Stimulated activated CD8-positive, alpha-beta memory T cell treated with anti-CD3 and anti-CD28 coated beads, Interleukin-4, amount 100 ng/mL, for 4 hours (primary cell): ENCODE measurements at places on chromosomes 13 and 19.

- DNase-seq = no peak
Measured at GRCh38 chr13:114025405-114025713, 51.5 kb upstream of the C13orf46 start.

DNA sequence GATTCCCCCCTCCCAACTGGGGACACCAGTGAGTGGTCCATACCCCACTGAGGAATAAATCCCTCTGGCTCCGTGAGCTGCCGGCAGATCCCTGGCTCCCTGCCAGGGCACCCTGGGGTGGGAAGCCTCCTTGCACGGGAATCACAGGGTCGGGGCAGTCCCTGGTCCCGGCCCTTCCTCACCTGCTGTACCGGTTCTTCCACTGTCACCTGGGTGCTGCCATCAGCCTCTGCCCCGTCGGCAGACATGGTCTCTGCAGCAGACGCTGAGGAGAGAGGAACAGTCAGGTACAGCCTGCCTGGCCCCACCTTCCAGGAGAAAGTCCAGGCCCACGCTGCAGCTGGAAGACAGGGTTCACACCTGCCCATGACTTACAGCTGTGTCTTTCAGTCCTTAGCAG is 6.3 kb downstream of the PLIN3 start:
- no peak for DNase-seq

DNA sequence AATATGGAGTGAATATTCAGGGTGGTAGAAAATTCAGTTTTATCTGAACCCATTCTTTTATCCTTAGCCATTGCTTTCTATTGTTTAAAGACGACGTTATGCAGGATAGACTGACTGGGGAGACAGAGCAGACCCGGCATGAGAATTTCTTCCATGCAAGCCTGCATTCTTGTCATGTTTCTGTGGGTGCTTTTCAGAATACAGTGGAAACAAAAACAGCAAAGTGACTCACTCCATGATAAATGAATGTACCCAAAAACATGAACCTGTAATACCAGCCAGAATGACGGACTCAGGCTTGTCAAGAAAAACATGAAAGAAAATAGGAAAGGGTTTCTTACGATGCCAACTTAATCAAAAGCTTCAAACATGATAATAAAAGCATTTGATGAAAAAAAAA is 924.0 kb downstream of the EFNB2 start:
- DNase-seq = no peak

DNA sequence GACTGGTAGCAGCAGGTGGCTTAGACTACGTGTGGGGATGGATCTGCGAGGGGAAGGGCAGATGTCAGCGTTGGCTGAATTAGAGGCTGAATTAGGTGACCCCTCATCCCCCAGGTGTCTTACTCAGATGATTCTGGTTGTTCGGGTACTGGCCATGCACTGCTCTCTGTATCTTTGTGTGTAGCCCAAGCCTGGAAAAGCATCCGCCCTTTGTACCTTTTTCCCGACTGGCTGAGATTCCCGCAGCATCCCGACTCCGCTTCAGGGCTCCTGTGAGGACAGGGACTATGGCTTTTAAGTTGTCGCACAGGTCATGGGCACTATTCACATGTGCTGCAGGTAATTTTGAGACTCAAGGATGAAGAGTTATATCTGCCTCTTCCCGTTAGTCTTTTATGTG is 7.2 kb downstream of the TFDP1 start:
- DNase-seq = no peak

DNA sequence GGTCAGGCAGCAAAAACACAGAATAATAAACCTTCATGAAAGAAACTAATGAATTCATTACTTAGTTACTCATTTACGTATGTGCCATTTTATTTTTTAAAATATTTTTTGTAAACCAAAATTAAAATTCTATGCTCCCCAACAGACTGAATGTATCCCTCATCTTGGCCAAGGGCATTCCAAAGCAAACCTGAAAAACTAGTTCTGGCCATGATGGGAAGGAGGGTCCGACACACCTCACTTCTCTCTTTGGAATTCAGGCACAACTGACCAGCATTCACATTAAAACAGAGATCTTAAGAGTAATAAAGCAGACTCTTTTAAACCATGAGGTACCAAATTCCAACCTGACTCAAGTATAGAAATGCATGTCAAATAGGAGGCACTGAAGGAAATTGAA is 1576.9 kb upstream of the SPRY2 start:
- no peak for DNase-seq

DNA sequence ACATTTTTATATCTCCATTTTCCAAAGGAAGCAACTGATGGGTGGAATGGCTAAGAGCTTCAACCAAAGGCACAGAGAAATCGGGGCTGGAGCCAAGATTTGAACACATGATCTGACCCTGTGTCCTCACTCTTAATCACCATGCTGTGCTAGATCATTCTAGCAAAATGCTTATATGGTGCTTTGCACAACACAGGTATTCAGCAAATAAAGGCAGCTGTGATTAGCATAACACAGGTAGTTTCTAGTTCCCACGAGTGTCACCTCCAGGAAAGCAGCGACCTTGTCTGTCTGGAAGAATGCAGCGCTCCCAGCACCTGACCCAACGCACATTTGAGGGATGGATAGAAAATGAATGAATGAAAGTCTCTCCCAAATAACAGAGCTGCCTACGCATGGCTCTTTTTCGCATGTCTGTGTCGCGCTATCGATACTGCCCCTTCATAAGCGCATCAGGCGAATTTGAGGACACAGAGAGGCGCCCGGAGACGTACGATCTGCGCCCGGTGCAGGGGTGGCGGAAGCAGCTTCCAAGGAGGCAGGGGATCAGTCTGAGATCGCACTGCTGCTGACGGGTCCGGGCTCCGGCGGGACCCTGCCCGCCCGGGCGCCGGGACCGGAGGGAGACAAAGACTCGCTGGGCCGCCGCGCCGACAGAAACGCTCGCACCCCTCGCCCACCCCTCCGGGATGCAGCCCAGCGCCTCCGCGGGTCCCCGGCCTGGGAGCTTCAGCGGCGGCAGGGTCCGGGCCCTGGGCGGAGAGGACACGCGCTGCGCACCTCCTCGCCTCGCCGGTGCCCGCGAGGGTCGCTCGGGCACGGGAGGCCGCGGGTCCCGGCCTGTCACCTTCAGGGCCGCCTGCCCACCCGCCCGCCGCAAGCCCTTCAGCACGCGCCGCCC is 609 bp downstream of the EPS15L1 start:
- DNase-seq = no peak

- no peak for DNase-seq
Measured at GRCh38 chr13:32720026-32720425, 133.8 kb downstream of the PDS5B start.

GRCh38 chr13:21707586-21707985 is 36.7 kb downstream of the FGF9 start:
- no peak for DNase-seq

DNA sequence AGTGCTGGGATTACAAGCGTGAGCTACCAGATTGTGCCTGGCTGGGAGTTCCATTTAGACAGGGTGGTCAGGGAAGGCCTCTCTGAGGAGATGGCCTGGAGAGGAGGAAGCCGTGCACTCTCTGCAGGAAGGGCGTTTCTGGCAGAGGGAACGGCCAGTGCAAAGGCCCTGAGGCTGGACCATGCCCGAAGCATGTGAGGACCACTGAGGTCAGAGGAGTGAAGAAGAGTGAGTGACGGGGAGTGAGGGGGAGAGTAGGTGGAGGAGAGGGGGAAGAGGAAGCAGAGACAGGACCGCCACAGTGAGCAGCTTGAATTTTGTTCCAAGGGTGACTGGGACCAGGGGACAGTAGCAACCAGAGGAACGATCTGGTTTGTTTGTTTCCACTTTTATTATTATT is 32.6 kb downstream of the CELF5 start:
- DNase-seq = no peak

- DNase-seq = no peak
Measured at GRCh38 chr19:1035998-1036621, 3.8 kb upstream of the ABCA7 start.

DNA sequence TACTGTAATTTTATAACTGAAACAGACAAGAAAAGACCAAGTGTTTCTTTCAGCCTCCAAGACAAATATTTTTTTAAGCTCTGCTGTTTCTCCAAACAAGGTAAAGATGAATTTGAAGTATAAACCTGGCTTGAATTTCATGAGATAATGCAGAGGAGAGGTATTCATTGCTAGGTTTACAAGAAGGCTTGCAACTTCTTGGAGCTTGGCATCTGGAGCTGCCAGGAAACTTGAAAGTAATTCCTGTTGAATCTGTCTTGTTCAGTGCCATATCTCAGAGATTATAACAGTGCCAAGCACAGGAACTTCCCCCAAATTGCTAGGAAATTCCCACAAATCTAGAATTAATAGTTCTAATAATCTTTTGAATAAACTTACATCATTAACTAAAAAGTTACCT is 70.9 kb downstream of the CDK8 start:
- DNase-seq = no peak

DNA sequence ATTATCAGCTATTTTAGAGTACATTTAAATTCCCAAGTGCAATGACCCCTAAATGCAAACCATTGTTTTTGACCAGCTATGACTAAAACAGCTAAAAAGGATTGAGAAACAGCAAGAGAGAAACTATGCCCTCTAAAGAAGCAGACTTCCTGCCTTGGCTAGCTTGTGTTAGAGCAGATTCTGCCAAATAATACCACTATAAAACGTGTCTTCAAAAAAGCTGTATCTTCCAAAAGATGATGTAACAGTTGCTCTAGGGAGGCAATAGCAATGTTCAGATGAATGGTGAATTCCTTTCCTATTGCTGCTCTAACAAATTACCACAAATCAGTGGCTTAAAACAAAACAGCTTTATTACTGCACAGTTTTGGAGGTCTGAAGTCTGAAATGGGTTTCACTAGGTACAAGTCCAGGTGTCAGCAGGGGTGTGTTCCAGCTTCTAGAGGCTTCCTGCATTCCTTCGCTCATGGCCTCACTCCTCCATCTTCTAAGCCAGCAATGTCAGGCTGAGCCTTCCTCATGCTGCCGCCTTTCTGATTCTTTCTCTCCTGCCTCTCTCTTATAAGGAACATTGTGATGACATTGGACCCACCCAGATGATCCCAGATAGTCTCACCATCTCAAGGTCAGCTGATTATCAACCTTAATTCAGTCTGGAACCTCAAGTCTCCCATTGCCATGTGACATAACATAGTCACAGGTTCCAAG is 84.5 kb downstream of the LRRC63 start:
- DNase-seq = no peak

- DNase-seq = no peak
Measured at GRCh38 chr19:29016926-29017760, 195.8 kb downstream of the UQCRFS1 start.

GRCh38 chr19:437041-437440 is 23.8 kb downstream of the SHC2 start:
- no peak for DNase-seq

GRCh38 chr13:24075137-24075975 is 85.2 kb upstream of the SPATA13 start:
- DNase-seq = no peak

- no peak for DNase-seq
Measured at GRCh38 chr19:1698636-1699035, 46.2 kb upstream of the TCF3 start.

- DNase-seq = no peak
Measured at GRCh38 chr13:46550822-46551221, 2.1 kb upstream of the LRCH1 start.

GRCh38 chr13:24203811-24204210 is 43.3 kb downstream of the SPATA13 start:
- DNase-seq = no peak

- no peak for DNase-seq
Measured at GRCh38 chr13:33052506-33053280, 36.5 kb downstream of the KL start.

DNA sequence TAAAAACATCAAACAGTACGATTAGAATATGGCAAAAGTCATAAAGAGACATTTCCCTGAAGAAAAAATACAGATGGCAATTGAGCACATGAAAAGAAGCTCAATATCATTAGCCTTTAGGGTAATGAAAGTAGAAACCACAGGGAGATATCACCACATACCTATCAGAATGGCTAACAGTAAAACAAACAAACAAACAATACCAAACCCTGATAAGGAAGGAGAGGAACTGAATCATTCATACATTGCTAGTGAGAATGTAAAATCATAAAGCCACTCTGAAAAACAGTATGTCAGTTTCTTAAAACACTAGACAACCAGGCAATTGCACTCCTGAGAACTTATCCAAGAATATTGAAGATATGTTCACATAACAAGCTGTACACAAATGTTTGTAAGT is 1342.5 kb upstream of the SLC10A2 start:
- DNase-seq = no peak

DNA sequence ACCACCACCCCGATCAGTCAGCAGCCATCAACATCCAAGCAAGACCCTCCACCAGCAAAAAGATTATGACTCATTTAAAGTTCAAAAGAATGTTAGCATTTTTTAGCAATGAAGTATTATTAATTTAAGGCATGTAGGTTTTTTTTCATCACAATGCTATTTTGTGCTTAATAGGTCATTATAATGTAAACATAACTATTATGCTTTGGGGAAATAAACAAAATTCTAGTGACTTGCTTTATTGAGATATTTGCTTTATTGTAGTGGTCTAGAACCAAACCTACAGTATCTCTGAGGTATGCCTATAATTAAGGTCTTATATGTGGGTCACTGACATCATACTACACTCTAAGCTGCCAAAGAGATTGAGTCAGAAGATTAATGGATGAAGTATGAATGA is 20.0 kb downstream of the KLF12 start:
- no peak for DNase-seq

DNA sequence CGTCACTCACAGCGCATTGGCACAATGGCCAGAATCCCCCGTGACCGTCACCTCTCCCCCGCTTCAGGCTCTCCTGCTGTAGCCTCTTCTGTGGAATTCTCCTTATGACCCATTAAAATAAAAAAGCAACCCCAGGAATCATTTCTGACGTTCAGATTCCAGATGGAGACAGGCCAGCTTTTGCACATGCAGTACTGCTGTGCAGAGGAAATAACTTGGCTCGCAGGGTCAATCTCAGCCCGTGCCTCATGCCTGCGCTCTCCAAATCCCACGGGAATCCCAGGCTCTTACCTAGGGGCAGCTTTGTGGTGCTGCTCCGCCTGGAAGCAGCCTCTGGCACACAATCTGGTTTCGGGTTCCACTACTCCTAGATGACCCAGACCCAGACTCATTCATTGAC is 32.7 kb upstream of the SOX1 start:
- DNase-seq = no peak

DNA sequence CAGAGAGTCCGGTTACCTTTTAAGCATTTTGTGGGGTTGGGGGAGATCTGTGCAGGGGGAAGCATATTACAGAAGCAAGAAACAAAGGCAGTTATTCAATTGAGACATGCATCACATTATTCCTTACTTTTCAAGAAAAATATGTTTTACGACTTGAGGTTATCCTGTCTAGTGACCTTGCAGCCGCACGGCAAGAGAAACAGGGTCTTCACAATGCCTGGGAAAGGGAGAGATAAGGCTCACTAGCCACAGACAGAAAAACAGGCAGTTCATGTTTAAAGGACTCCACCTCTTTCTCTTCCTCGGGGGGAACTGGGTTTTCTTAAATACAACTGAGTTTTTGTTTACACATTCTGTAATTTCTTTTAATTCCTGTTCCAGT is 536 bp upstream of the NCR1 start:
- no peak for DNase-seq

DNA sequence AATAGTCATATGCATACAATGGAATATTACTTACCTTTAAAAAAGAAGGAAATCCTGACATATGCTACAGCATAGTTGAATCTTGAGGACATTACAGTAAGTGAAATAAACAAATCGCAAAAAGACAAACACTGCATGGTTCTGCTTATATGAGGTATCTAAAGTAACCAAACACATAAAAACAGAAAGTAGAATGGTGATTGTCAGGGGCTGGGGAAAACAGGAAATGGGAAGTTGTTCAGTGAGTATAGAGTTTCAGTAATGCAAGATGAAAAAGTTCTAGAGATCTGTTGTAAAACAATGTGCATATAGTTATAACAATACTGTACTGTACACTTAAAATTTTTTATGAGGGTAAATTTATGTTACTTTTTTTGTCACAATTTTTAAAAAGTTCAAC is 219.4 kb downstream of the KLF5 start:
- no peak for DNase-seq
